ENCODE measurements at places on chromosomes 13 and 19.

- no peak for DNase-seq
Measured at GRCh38 chr13:106496072-106496997, 39.1 kb downstream of the EFNB2 start.

DNA sequence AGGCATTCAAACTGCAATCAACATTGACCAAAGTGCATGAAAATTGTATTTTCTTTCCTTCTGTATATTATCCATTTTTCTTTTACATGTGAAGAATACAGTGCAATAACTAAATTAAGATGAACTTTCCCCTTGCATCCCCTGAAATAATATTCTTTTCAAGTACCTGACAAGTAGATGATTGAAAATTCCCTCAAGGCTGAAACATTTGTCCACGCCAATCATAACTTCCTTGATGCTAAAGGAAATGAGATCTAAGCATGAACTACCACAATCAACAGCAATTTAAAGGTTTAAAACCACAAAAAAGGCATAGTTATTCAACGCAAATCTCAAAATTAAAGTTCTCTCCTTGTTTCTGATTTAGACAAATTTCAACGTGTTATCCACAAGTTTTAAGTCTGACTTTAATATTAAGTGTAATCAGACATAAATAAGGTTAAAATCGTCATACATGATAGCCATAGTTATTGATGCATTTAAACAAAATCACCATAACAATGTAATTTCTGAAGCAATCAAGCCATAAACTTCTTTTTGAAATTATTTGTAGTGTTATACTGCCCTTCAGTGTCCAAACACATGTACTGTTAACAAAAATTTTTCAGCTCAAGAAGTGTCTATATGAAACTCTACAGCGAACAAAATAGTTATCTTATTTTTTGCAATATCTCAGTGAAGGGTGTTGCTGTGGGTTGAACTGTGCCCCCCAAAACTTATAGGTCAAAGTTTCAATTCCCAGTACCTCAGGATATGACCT is 169.5 kb downstream of the DCLK1 start:
- no peak for DNase-seq

DNA sequence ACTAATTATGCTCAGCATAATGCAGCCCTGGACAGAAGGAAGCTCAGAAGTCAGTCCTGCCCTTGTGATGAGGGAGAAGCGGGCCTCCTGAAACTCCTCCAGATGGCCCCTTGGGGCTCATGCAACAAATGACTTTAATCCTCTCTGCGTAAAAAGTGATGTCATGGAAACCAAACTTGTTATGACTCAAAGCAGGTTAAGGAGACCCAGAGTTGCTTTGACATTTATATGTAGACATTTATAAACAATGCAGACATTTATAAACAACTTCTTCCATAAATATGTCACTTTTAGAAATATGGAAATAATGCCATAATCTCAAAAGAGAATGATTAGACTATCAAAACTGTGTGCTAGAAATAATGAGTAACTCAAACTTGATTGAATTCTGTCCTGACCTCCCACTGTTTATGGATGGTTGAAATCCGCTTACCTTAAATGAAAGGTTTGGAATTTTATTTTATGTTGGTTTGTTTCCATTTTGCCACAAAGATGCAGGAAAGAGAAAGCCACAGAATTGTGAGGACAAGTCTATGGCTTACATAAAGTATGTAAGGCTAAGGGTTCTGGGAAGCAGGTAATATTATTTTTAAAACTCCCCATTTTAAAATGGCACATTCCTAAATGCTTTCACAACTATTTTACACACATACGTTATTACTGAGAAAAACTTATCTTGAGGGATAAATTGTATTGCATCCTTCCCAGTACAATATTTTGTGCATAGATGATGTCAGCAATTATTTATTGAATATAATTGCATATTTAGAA is 73.7 kb downstream of the CYSLTR2 start:
- no peak for DNase-seq

DNA sequence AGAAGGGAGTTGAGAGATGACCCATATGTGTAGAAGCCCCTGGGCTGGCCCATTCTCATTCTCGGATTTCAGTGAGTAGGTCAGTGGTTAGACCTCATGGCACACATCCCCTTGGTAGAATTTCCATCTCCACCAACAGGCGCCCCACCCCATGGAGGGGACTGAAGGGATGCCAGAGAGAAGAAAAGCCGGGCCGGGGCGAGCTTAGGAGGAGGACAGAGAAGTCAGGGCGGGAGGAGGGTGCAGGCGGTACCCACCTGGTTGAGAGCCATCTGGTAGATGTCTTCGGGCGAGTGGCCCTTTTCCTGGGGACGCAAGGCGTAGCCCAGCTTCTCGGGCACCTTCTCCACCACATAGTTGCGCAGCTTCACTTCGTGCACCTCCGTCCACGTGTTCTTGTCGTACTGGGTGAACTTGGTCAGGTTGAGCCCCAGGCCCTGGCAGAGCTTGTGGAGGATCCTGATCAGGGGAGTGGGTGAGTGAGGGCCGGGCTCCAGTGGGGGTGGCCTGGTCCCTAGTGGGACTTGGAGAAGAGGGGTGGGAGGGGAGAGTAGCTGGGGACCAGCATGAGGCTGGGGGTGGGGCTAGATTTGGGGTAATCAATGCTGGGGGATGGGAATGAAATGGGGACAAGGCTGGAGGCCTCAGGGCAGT is 2.5 kb downstream of the IL4I1 start:
- DNase-seq, result no peak

GRCh38 chr19:7729211-7729610 is 2.7 kb downstream of the CLEC4G start:
- no peak for DNase-seq

DNA sequence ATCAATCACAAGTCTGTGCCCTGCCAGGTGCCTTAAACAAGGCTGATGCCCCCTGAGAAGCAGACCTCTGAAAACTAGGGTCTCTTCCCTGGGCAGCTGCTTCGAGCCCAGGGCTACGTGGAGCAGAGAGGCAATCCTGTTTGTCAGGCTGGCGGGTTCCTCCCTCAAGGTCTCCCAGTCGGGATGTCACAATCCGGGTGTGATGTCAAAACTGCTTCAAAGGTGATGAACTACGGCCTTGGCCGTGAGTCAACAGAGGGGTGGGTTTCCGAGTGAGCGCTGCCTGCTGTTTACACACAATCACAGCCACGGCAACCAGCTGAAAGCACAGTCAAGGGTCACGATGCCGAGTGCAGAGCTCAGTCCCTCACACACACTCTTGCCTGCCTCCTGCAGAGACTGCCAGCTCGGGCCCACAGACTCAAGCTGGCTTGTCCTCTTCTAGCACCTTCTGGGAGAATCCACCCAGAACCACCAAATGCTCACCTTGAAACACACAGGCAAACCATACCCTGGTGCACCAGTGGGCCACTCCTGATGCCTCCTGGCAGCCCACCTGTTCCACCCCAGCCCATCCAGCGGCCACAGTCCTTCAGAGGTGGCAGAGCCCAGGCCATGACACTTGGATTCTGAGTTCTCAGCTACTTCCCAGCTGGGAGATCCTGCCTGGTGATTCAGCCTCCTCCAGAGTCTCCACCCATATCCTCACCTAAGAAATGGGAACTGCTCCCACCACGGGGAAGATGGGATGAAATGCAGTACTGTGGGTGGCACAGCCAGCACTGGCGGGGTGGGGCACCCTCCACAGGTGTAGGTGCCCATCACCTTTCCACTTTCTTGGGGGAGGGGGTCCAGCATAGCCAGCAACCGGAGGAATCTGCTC is 6.8 kb downstream of the ELL start:
- DNase-seq, result peak; percentile 92

DNA sequence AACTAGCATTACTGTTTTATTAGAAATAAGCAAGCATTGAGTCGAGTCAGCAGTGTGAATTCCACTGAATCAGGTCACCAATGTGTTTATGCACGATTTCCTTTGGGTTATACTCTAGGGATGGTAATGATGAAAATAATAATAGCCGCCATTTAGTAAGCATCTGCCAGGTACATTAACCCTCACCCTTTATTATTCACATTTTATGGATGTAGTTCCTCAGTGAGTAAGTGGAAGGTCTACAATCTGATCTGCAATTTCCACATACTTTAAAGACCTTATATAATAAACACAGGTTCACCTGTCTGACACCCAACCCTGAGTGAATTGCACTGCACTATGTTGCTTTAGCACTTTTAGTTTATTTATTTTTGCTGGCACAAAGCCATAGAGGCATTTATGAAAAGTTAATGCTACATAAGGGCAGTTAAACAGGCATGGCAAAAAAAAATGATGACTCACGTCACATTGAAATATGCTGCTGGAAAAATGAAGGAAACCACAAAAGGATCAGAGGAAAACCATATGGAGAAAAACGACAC is 122.4 kb downstream of the TRPC4 start:
- DNase-seq, result no peak
